ENCODE measurements at places on chromosomes 11 and 22.

GRCh38 chr11:6841694-6842093, 3.8 kb upstream of the OR10A5 start:
- DNase-seq = no peak

GRCh38 chr11:45100339-45100738, 46.1 kb upstream of the PRDM11 start:
- DNase-seq = no peak

DNA sequence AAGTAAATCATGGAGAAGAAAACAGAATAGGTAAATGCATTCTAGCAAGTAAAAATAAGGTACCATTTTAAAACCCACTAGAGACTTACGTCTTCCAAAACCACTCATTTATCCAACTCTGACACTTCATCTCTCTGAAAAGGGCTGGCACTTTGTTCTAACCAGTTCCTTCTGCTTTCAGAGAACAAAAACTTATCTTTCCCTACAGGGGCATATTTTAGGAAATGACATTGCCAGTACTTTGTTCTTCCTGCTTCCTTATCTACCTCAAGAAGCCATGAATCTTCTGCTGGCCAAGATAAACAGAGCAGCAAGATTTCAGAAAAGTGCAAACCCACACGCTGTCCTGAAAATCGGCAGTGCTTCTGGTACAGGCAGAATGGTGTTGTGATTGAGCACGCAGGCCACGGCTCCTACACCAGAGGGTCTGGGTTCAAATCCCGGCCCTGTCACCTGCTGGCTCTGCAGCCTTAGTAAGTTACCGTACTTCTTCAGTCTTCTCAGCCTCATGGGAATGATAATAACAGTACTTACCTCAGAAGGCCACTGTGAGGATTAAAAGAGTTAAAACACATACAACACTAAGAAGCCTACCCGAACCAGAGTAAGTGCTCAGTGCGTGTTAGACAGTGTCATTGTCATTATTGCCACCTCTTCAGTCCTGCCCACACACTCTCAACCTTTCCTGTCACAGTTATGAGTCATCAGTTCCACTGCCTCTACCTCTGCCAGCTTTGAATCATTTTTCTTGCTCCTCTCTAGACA, 11.0 kb downstream of the MPZL3 start:
- no peak for DNase-seq

DNA sequence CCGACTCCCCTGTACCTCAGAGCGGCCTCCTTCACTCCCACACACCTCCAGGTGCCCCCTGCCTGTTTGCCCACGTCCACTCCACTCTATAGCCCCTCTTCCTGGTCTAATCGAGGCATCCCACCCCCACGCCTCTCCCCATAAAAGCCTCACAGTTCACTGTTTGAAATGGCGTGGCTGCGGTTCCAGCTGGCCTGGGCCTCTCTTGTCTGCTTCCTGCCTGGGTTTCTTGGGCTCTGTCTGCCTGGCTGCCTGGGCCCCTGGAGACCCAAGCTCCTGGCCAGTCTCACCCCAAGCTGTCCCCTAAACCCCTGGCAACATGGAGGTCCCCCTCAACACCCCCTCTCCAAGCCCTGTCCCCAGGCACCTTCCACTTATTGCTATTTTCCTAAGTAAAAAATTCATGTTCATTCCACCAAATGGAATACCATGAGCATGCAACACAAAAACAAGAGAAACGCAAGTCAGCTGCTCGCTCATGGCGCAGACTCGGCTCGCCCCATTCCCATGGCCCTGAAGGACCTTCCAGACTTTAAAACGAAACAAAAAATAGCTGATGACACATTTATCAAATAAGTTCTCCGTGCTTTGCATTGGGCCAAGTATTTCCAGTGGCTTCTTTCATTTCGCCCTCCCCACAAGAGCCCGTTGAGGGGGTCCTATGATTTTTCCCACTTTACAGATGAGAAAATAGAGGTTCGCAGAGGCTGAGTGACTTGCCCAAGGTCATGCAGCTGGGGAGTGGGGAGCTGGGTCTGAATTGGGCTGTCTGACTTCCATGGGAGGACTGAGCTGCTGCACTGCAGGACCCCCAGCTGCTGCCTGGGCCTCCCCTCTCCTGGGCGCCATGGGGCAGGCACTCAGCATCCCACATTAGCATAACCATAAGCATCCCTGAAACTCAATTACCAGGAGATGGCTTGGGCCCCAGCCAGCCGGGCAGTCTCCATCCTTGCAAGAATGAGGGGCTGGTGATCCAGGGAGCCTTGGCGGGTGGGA, 11.7 kb upstream of the FLRT1 start:
- no peak for DNase-seq

- no peak for DNase-seq
Measured at GRCh38 chr11:13310443-13310842, 32.9 kb downstream of the BMAL1 start.
